Dermis microvascular lymphatic vessel endothelial cell (primary cell): ENCODE measurements at places on chromosomes 2 and 18. TPM values are rescaled to one million over a fixed set of nuclear protein-coding genes. Genes with fewer than 3 reads are reported as not detected.

TMEM17 gene
- total RNA-seq = 1.3 and 2.0 TPM in 2 replicates

IGFBP2 gene
- total RNA-seq = 53.0 and 54.5 TPM in 2 replicates

AGXT gene
- total RNA-seq = not detected in 2 replicates

SCYGR1 gene
- total RNA-seq = not detected in 2 replicates

MOGAT1 gene
- total RNA-seq = not detected in 2 replicates

AMER3 gene
- not detected in 2 replicates for total RNA-seq

MGAT4A gene
- total RNA-seq = 6.2 and 9.4 TPM in 2 replicates

HRH4 gene
- not detected in 2 replicates for total RNA-seq

RAB6C gene
- total RNA-seq = under 0.01 TPM in 1 of 2 replicates, not detected in the other

PGAP1 gene
- 2.9 and 3.6 TPM in 2 replicates for total RNA-seq

TRPM8 gene
- not detected in 2 replicates for total RNA-seq

GKN2 gene
- total RNA-seq = not detected in 2 replicates

REEP1 gene
- total RNA-seq = 6.7 and 15.0 TPM in 2 replicates

SF3B6 gene
- total RNA-seq = 106 and 139 TPM in 2 replicates

CCL20 gene
- 0.89 and 3.3 TPM in 2 replicates for total RNA-seq

CD28 gene
- total RNA-seq = under 0.01 TPM in 2 replicates

MYOM1 gene
- total RNA-seq = 0.26 and 1.9 TPM in 2 replicates

DARS1 gene
- 29.7 and 51.3 TPM in 2 replicates for total RNA-seq

KCNG3 gene
- not detected in 2 replicates for total RNA-seq

SCN9A gene
- 0.25 and 0.51 TPM in 2 replicates for total RNA-seq

COA5 gene
- total RNA-seq = 17.2 and 18.0 TPM in 2 replicates

LGALSL gene
- 2.3 and 3.8 TPM in 2 replicates for total RNA-seq

LIPG gene
- total RNA-seq = 1.3 and 4.2 TPM in 2 replicates

UPP2 gene
- total RNA-seq = not detected in 2 replicates

MATN3 gene
- 1.0 and 1.4 TPM in 2 replicates for total RNA-seq

CYP27A1 gene
- 6.2 and 19.2 TPM in 2 replicates for total RNA-seq

GPAT2 gene
- 5.6 and 14.3 TPM in 2 replicates for total RNA-seq

STPG4 gene
- total RNA-seq = under 0.01 TPM in 1 of 2 replicates, not detected in the other

DSG4 gene
- not detected in 2 replicates for total RNA-seq

BUB1 gene
- 11.0 and 25.8 TPM in 2 replicates for total RNA-seq

DNAJC27 gene
- 1.0 and 1.5 TPM in 2 replicates for total RNA-seq

FAM110C gene
- 0.39 and 0.51 TPM in 2 replicates for total RNA-seq

CFAP65 gene
- total RNA-seq = not detected in 2 replicates

VAMP5 gene
- total RNA-seq = 89.2 and 109 TPM in 2 replicates

SGPP2 gene
- total RNA-seq = not detected in 2 replicates

NTSR2 gene
- total RNA-seq = not detected in 2 replicates

SLC1A4 gene
- 16.3 and 16.6 TPM in 2 replicates for total RNA-seq

UGT1A10 gene
- total RNA-seq = not detected in 2 replicates

DDX18 gene
- total RNA-seq = 39.7 and 40.5 TPM in 2 replicates

INSIG2 gene
- 11.9 and 20.5 TPM in 2 replicates for total RNA-seq

FTCDNL1 gene
- 0.38 and 0.90 TPM in 2 replicates for total RNA-seq

SPEG gene
- under 0.01 TPM in 1 of 2 replicates, not detected in the other for total RNA-seq

CTNNA2 gene
- not detected in 2 replicates for total RNA-seq

HOXD12 gene
- not detected in 2 replicates for total RNA-seq

HOXD11 gene
- not detected in 2 replicates for total RNA-seq

POTEC gene
- total RNA-seq = not detected in 2 replicates

REG3G gene
- total RNA-seq = not detected in 2 replicates

C1GALT1C1L gene
- total RNA-seq = 0.13 TPM in 1 of 2 replicates, not detected in the other

ERICH2 gene
- not detected in 2 replicates for total RNA-seq

TIMM21 gene
- 18.5 and 19.6 TPM in 2 replicates for total RNA-seq

CKAP2L gene
- total RNA-seq = 2.0 and 3.1 TPM in 2 replicates

CSRNP3 gene
- 0.13 and 0.38 TPM in 2 replicates for total RNA-seq

PRKAG3 gene
- total RNA-seq = not detected in 2 replicates
